ENCODE measurements at places on chromosomes 13 and 19.

DNA sequence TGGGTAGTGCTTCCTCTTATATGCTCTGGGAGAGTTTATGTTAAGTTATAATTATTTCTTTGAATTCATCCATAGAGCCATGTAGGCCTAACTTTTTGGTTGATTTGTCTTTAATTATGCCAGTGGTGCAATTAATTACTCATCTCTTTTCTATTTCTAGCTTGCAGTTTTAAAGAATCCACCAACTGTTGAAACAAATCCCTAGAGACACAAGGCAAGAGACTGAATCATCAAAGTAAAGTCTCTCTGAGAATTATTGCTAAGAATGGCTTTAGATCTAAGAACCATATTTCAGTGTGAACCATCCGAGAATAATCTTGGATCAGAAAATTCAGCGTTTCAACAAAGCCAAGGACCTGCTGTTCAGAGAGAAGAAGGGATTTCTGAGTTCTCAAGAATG is 5.9 kb upstream of the ZNF551 start:
- no peak for DNase-seq

GRCh38 chr19:30350692-30351663 is 21.2 kb upstream of the ZNF536 start:
- no peak for DNase-seq

GRCh38 chr13:82370316-82370715 is 1512.0 kb downstream of the SLITRK1 start:
- no peak for DNase-seq

DNA sequence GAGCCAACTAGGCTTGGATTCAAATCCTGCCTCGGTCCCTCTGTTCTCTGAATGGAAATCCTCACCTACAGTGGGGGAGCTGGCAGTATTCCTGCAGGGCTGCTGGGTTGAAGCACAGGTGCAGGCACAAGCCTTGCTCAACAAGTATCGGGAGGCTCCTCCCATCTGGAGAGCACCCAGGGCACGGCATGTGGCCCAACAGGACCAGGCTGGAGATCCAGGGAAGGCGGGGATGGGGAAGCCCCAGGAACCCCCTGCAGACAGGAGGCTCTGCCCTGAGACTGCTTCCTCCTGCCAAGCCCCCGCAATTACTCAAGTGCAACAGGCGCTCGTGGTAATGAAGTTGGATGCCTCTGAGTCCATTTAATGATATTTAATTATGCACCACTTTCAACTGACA is 128.0 kb upstream of the VSTM2B start:
- no peak for DNase-seq

DNA sequence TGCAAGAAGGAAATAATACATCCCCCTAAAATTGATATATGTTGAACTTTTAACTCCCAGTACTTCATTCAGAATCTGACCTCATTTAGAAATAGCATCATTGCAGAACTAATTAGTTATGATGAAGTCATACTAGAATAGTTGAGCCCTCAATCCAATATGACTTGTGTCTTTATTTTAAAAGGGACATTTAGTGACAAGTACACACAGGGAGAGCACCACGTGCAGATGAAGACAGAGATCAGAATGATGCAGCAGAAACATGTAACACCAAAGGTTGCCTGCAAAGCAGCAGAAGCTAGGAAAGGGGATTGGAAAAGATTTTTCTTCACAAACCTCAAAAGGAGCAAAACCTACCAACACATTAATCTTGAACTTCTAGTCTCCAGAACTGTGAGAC is 2602.5 kb downstream of the PCDH9 start:
- no peak for DNase-seq

DNA sequence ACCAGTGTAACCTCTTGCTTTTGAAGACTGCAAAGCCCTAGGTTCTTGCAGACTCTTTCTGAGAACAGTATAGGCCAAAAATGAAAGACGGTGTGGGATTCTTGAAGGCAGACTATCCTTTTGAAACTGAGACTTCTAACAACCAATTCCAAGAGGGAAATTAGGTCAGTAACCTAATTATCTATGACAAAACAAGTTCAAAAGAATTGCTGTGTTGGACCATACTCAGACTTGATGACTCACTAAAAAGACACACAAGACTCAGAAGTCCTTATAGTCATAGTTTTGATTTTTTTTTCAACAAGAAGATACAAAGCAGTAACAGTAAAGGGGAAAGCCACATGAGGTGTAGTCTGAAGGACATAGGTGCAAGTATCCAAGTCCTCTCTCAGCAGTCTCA is 624.0 kb upstream of the GPC6 start:
- no peak for DNase-seq

- DNase-seq: no peak
These were observed at the start of gene FUT2 for GRCh38 chr19:48695743-48696352. FUT2 (plus strand) TSS chr19:48695971; CDS start chr19:48702957, 6,986 bp downstream.

- DNase-seq: no peak
These were observed 283.0 kb downstream of the DNAJC15 start for GRCh38 chr13:43306372-43306771.

DNA sequence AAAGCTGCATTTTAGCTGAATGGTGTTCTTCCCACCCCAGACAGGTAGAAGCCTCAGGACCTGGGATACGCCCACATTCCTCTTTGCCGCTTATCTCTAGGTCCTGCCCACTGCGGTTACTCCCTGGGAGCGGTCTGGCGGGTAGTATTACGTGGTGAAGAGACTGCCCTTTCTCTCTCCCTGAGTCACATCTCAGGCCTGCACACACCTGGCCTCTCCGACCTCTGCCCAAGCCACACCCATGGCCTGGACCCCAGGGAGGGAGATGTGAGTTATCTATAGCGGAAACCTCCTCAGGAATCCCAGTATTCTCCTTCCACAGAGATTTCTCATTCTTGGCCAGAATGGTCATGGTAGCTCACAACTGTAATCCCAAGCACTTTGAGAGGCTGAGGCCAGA is 17.3 kb downstream of the RHPN2 start:
- no peak for DNase-seq

- DNase-seq: no peak
These were observed 11.7 kb downstream of the MKNK2 start for GRCh38 chr19:2039089-2039958.

DNA sequence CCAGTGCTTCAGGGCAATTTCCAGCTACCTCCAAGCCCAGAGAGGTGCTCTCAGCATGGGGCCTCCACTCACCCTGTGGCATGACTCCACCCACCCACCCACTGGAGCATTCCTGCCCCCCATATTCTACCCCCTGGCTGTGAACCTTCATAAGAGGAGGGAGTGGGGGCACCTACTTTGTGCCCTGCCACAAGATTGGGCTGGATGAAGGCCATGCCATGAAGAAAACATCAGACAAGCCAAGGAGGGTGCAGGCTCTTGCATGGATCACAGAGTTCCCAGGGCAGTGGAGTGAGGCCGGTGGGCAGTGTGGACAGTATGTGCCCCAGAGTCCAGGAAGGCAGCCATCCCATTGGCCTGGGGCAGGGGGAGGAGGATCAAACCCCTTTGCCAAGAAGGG is 97.8 kb downstream of the UQCRFS1 start:
- no peak for DNase-seq

GRCh38 chr13:36981156-36981743 is 17.9 kb downstream of the ALG5 start:
- peak; percentile 27 for DNase-seq

GRCh38 chr19:17092696-17093095 is 17.1 kb downstream of the MYO9B start:
- no peak for DNase-seq

DNA sequence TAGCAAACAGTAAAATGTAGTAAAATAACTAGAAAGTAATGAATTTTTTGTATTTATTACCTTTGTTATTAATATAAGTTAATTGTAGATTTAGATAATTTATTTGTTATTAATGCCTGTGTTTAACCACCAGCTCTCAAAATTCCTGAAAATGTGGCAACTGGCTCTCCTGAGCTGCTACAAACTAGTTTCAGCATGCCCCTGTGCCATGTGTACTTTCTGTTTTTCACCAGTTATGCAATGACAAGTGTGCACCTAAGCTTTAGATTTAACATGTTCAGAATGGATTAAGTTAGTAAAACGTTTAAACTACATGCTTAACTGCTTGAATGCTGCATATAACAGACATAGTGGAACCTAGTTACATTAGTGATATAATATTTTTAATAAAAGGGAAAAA is 88.1 kb downstream of the POSTN start:
- no peak for DNase-seq

- DNase-seq: no peak
These were observed at the start of gene CCDC194 for GRCh38 chr19:17393914-17394313. CCDC194 (minus strand) TSS chr19:17394196; CDS start chr19:17394158, 38 bp downstream.

Data from inflammatory macrophage (primary cell).